Calu3 (cell line): ENCODE measurements at places on chromosomes 7 and 10. TPM values are rescaled to one million over a fixed set of nuclear protein-coding genes. Genes with fewer than 3 reads are reported as not detected.

GRCh38 chr7:92669616-92670165, 79.5 kb upstream of the FAM133B start:
- H3K36me3 ChIP-seq, result peaks cover 22% of the 10 kb centered on the region
- H3K27me3 ChIP-seq, result no peaks in the 10 kb centered on the region
- H3K27ac ChIP-seq, result no peak overlapping the region
- no peak overlapping the region for H3K4me3 ChIP-seq

DNA sequence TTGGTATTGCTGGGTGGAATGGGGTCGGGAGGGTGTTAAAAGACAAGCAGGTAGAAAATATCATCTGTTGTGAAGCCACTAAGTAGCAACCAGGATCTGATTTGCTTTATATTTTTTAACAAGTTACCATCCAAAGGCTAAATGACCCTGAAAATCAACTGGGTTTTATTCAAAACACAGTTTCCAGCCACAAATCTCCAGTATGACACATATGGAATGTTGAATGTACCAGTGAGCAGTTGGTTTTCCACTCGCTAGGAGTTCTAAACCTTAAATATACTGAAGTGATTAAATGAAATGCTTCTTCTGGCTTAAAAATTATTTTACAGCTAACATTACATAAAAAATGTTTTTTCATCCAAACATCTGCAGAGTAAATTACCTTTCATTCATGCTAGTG, 112.5 kb downstream of the PDE1C start:
- H3K4me1 ChIP-seq, result peaks cover 56% of the 10 kb centered on the region
- H3K27ac ChIP-seq, result peak overlapping the region; percentile 45
- no peaks in the 10 kb centered on the region for H3K36me3 ChIP-seq
- H3K27me3 ChIP-seq, result no peaks in the 10 kb centered on the region

Gene PNLIPRP2
- total RNA-seq, result not detected in 2 replicates

Gene LRMDA
- 5.5 and 7.6 TPM in 2 replicates for total RNA-seq

DNA sequence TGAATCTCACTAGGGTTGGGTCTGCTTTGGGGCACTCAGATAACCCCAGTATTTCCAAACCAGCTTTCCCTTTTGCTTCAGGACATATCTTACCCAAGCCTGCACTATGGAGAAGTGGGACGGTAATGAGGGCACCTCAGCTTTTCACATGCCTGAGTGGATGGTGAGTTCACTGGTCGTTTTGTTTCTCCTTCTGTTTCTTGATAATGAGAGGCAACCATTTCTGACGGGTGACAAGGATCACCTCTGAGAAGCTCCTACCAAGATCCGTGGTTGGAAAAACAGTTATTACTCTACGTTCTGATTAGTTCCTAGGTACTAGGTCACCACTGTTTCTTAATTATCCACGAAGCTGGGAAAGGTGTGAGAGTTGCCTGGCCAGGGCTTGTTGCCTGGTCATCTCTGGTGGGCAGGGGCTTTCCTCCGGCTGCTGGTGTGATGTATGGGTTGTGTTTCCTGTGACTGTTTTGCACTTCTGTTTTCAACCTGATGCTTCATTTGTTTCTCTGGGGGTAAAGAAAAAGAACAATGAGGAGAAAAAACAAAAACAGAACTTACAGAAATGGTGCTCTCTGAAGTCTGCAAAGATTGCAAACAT, 65.7 kb upstream of the STRIP2 start:
- peak overlapping the region; percentile 74 for H3K4me3 ChIP-seq
- no peaks in the 10 kb centered on the region for H3K27me3 ChIP-seq
- DNase-seq, result peak; percentile 12
- peaks cover 22% of the 10 kb centered on the region for H3K36me3 ChIP-seq
- peaks cover 29% of the 10 kb centered on the region for H3K4me1 ChIP-seq

DNA sequence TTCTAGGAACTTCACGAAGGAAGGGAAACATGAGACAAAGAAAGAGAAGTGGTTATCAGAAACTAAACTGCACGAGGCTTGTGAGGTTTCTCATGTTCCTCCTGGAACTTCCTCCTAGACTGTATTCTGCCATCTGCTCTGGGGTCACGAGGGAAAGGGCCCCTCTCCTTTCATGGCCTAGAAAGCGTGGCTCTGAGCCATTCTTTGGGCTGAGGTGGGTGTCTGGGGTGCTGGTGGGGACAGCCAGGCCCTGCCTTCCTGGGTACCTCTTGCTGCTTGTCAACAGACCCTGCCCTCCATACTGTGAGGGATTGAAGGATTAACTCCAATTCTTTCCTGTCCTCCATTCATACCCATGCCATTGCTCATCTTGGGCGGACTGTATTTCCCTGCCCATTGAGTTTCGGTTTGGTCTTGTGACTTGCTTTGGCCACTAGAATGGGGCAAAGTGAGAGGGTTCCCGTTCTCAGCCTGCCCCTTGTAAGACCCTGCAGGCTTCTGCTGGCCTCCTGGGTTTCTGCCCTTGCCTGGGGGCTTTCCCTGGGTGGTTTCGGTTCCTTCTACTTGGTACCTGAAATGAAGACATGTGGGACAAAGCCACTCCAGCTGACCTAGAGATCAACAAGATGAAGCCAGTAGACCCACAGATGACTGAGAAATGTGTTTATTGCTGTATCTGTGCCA, 14.9 kb upstream of the GIMAP8 start:
- H3K4me1 ChIP-seq, result no peaks in the 10 kb centered on the region
- H3K27ac ChIP-seq, result no peak overlapping the region
- H3K36me3 ChIP-seq, result no peaks in the 10 kb centered on the region
- DNase-seq, result no peak
- no peak overlapping the region for H3K4me3 ChIP-seq

Gene ZNF316
- 48.9 and 49.4 TPM in 2 replicates for total RNA-seq

Gene IL2RA
- total RNA-seq, result not detected in 2 replicates
